Activated T-cell treated with anti-CD3 and anti-CD28 coated beads, Interleukin-2, amount 50 U/mL, for 48 hours (primary cell): ENCODE measurements at places on chromosomes 3 and 15.
A peak's percentile ranks its signal among the peaks of the same experiment; 100 is the strongest.

DNA sequence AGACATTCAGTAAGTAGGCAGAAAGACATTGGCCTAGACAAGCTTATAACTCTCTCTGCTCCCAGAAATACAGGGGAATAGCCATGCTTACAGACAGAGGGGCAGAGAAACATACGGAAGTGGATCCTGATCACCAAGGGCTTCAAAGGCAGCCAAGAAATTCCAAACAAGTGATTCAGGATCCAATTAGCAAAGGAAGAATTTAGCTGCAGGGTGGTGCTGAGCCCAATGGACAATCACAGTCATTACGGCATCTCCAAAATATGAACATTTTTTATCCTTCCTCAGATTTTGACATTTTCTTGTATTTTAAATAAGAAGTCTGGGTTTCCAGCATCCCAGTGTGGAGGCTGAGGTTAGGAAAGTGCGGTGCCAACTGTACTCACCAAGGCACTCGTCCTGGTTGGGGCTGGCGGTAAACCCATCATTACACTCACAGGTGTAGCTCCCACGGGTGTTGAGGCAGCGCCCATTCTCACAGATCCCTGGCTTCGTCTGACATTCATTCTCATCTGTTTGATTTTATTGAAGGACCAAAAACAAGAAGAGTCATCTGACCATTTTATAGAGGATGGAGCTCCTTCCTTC is 96.8 kb downstream of the DUT start:
- DNase-seq: no peak

GRCh38 chr3:77171026-77171425 is 131.1 kb downstream of the ROBO2 start:
- no peak for DNase-seq

DNA sequence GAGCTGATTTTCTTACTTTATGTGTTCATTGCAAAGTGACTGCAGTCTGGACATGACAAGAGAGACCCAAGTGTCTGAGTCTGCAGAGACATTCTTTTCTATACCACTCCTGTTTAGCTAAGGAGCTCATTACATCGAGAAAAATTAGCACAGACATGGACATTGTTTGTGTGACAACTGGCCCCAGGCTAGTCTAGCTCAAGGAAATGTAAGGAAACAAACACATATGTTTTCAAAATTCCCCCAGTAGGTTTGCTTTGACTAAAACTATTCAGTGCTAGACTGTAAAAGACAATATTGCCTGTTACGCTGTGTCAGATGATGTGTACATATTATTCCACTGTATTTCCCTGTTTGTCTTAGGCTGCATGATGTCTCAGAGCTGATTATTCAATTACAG is 40.9 kb downstream of the TPRG1 start:
- DNase-seq: no peak

GRCh38 chr15:59691194-59691805 is 2.2 kb upstream of the BNIP2 start:
- peak; percentile 34 for DNase-seq

DNA sequence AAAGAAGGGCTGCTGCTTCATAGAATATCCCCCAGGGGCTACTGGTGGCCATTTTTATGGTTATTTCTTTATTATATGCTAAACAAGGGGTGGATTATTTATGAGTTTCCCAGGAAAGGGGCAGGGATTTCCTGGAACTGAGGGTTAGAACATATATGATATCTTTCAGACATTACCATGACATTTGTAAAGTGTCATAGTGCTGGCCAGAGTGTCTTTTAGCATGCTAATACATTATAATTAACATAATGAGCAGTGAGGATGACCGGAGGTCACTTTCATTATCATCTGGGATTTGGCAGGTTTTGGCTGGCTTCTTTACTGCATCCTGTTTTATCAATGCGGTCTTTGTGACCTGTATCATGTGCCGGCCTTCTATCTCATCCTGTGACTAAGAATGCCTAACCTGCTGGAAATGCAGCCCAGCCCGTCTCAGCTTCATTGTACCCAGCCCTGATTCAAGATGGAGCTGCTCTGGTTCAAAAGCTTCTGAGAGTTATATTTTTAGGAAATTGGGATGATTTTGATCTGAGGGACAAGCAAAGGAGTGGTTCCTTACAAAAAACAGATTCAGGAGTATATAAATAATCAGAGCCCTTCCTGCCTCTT is 9.1 kb upstream of the ZBTB20 start:
- no peak for DNase-seq

DNA sequence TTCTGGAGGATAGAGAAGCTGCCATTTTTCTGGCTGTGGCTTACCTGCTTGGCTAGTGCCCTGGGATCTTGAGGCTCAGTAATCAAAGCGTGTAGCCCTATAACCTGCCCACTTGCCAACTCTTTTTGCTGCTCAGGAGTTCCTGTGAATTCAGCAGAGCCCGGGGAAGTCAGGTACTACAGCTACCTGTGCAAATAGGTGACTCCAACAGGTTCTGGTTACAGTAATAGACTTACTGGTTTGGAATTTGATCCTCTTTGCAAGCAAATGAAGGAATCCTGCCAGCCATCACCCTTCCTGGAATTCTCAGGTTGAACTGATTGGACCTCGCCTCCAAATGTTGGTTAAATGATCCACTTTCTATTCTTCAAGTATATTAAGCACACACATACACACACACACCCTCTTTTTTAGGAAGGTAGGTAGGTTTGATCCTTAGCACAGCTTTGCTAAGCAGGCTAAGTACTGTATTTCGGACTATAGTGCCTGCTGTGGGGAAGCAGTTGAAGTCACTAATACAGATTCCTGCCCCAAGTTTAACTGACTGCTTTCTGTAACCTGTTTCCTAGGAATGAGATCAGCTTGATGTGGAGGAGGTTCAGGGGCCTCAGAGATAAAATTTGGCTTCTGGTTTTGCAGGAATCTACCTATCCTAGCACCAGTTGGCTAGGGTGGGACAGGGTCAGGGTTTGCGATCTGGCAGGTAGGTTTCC is 2.3 kb downstream of the PPCDC start:
- DNase-seq: no peak

- no peak for DNase-seq
Measured at GRCh38 chr3:93984618-93985017, 4.7 kb downstream of the ARL13B start.

GRCh38 chr3:29100292-29100691 is 180.6 kb upstream of the RBMS3 start:
- DNase-seq: no peak

DNA sequence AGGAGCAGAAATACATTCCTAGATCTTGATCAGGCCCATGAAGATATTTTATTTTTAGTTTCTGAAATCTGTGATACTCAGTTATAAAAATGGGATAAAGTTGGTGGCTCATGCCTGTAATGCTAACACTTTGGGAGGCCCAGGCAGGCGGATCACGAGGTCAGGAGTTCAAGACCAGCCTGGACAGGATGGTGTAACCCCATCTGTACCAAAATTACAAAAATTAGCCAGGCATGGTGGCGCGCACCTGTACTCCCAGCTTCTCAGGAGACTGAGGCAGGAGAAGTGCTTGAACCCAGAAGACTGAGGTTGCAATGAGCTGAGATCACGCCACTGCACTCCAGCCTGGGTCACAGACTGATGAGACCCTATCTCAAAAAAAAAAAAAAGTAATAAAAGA is 105.5 kb downstream of the IL1RAP start:
- DNase-seq: no peak

DNA sequence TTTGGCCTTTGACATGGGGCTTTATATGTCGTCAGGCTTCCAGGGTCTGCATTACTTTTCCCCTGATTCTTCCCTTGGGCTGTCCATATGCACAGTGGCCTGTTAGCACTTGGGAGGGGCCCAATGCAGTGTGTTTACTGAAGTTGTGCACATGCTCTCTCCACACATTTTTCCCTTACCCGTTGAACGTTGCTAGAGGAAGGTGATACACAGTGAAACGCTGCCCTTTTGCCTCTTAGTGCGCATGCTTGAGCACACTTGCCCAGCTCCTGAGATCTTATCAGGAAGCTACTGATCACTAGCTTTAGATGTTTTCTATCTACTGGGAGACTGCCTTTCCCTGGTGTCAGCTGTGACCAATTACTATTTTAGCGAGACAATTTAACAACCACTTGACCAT is 1198.0 kb downstream of the ROBO1 start:
- DNase-seq: no peak

DNA sequence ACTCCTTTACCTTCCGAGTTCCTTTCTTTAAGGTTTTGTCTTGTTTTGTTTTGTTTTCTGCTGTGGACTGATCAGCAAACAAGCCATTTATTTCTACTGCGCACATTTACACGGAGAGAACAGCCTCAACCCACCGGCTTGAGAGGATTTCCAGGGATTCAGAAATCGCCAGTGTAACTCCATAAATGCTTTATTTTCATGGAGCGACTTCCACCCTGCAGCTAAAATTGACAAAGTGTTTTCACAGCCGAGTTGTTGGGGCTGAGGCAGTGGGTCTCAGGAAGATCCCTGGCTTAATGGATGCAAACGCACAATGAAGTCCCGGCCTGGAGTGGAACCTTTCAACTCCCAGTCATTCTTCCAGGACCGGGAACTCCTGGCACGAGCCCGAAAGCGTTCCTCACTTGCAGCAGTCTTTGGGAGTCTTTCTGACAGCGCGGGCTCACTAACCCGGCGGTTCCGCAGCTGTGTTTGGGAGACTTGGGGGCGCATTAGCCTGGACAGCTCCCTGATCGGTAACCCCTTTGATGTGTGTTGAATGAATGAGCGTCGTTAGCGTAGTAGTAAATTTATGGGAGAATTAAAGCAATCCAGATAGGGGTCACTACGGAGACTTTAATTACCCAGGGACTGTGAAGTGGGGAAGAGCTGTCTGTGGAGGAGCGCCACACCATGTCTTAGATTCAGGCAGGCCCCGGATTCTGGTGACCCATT is 785 bp upstream of the MYRIP start:
- no peak for DNase-seq

DNA sequence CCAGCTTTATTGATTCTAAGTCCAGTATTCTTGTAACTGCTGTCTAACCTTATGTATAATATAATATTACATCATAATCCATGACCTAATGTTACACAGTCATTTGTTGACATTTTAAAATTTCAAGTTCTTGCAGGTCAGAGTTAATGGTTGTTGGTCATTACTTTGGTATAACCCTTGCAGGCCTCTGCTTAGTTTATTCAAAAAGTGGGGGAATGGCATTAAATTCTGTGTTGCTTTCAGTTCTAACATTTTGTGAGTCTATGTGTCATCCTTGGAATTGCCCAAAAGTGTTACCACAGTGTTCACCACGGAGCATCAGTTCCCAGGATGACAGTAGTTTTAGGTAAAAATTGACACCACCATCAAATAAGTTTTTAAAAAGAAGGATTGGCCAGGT is 174.8 kb upstream of the BCL6 start:
- DNase-seq: no peak

DNA sequence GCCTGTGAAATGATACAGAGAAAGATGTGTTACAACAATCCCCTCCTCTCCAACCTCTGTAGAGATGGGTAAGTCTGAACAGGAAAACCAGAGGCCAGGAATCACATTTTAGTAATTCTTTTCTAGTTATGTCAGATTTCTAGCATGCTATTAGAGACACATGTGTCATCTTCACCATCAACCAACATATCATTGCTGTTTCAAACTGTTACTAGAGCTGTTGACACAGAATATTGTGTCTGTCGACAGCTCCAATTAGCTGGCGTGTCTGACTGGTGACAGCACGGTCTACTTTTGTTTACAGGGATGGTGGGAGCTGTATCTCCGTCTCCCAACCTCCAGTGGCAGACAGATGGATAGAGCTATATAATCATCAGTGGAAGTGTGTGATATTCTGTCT is 393.2 kb downstream of the SOX2 start:
- no peak for DNase-seq

GRCh38 chr3:197435426-197435825 is 120.3 kb downstream of the BDH1 start:
- no peak for DNase-seq

DNA sequence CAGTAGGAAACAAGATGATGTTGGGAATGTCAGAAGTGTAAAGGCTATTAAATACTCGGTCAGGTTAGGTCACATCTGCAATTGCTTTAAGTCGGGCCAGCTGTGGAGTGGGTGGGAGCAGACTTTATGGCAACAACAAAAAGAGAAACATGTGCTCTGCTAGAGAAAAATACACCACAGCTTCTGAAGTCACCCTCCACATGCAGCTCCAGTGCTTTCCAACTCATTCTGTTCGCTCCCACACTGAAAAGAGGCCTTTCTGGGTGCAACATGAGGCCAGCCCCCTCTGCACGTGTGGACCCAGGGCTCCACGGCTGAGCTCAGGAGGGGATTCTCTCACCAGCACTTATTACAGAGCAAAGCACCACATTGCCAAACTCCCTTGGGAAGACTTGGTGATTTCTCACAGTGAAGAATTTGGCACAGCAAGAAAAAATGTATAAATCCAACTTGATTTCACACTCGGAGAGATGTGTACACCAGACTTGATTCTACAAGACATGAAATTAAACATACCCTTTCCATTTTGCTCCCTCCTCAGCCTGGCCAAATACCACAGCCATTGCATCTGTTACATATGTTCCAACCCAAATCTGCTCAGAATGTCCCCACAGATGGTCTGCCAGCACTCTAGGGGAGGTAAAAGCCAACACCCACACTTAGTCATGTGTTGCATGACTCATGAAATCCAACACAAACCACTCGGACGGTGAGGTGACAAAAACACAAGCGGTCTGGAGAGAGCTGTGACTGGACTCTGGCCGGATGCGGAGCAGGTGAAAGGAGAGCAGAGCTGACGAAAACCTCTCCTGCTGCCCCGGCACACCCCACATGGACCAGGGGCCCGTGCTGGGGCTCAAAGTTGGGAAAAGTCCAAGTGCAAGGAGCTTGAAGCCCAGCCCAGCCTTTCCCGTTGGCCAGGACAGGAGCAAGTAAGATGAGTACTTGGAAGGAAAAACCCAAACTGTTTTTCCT is 74.6 kb downstream of the ITGB5 start:
- no peak for DNase-seq

GRCh38 chr3:163878396-163878795 is 1199.9 kb downstream of the SI start:
- DNase-seq: no peak

DNA sequence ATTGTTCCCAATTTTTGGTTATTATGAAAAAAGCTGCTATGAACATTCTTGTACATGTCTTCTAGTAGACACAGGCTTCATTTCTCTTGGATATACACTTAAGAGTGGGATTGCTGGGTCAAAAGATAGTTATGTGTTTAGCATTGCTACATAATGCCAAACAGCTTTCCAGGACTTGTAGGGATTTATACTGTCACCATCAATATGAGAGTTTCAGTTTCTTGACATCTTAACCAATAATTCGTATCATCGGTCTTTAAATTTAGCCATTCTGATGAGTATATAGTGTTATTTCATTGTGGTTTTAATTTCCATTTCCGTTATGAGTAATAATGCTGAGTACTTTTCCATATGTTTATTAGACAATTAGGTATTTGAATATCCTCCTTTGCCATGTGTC is 190.3 kb upstream of the PFN2 start:
- DNase-seq: no peak

DNA sequence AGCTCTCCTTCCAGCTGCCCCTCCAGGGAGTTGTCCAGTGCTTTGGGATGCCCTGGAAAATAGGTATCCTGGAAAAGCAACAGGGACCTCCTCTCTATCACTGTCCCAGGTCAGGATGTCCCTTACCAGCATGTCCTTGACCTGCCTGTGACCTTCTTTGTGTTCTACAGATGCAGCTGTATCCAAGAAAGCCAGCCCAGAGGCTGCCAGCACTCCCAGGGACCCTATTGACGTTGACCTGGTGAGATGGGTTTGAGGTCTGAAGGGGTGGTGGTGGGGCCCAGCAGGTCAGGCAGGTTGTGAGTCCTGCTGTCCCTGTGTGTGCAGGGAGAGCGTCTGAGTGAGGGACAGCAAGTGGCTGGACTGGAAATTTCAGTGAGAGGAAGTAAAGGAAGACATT is 30.2 kb downstream of the PML start:
- no peak for DNase-seq

- no peak for DNase-seq
Measured at GRCh38 chr3:143784446-143784845, 63.8 kb downstream of the SLC9A9 start.
